ENCODE measurements at places on chromosomes 3 and 15.

- DNase-seq: no peak
Measured at GRCh38 chr3:192169332-192169915, 557.9 kb downstream of the FGF12 start.

DNA sequence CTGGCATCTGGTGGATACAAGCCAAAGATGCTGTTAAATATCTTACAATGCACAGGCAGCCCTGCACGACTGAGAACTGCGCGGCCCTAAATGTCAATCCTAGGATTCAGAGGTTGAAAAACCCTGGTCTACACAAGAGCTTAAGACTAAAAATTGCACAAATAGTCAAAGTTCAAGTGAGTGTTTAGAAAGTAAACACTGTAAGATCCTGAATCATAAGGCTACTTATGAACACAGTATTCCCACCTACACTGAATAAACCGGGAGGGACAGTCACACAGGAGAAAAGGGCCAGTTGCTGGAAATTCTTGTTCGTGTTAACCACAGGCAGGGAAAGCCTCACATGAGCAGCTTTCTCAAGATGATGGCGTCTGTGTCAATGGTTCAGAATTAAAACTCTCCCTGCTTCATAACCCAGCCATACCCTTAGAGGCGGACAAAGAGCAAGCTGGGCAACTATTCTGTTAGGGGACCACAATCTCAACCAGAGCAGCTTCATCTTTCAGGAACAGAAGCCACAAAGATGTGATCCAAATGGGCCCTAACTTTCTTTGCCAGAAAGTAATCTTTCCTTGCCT, 37.7 kb downstream of the LRIG1 start:
- no peak for DNase-seq

DNA sequence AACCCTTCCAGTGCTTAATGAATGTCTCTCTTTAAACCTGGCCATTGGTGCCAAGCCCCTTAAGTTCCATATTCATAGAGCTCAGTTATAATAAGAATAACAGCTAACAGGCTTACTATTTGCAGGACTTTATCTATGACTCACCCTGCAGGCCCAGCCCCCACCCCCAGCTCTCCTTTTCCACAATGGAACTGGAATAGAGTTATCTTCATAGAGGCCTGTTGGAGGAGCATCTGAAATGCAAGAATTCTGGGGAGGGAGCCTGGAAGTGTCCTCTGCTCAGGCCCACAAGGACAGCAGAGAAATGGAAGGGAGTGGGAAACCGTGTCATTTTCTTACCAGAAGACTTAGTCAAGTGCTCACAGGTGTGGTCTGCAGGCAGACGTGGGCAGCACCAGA, 52.8 kb downstream of the SEMA5B start:
- no peak for DNase-seq

DNA sequence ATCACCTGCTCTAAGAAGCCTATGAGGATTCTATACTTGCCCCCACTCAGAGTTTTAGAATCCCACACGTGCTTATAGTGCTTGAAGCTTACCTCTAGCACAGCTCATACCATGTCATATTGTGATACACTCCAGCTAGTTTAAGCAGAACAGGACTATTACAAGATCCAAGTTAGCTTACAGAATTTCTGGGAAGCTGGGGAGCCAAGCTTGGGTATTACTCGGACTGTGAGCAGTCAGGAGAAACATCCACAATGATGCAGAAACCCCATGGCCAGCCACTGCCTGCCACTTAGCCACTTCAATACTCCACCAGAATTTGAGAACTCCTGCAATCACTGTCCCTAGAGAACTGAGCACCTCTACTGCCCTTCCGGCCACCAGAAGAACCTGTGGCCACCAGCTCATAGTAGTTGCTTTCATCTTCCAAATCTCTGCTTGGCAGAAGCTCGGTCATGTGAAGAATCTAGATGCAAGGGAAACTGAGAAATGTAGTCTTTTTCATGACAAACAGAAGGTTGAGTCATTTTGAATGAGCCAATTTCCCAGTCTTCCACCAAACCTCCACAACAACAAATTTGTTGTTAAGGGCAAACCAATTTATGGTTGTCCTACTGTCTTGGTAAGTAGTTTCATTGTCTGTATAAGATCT, 27.7 kb upstream of the SSR3 start:
- no peak for DNase-seq

- DNase-seq: no peak
Measured at GRCh38 chr15:74197176-74197965, 5.2 kb downstream of the STRA6 start.

DNA sequence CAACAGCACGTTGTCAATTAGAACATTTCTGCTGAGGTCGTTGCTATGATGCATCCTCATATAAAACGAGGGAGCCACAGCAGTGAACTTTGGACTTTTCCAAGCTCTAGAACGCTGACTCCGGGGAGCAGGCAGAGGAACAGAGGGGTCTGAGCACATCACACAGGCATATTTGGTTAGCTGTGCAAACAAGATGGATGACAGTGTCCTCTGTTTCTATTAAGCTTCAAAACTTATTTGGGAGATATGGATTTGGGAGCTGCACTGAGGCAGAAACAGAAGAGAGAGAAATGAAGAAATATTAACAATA, 278.0 kb upstream of the TBL1XR1 start:
- DNase-seq: no peak

DNA sequence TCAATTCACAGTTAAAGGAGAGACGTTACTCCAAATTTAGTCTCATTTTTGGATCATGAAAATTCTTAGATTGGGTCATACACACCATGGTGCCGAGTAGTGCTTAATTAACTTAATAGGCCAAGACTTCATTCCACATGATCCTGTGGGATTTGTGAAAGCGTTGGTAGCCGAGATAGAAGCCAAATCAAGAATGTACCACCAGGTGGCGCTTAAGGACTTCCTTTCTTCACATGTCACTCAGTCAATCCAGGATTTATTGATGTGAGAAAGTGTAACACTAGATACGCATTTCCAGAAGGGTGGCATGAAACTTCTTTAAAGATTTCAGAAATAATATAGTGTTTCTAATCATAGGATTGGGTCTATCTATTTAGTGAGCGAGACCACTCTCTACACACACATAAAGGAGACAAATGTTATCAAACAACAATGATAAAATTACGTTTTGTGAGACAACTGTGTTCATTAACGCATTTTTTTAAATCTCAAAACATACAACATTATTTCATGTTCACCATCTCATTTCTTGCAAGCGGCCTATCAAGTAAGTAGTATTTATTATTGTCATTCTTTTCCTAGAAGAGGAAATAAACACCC, 436.1 kb downstream of the CHL1 start:
- DNase-seq: no peak

All from SIG-M5 (cell line).